Left renal pelvis (tissue), 4 donors: ENCODE measurements at places on chromosomes 13 and 19.

DNA sequence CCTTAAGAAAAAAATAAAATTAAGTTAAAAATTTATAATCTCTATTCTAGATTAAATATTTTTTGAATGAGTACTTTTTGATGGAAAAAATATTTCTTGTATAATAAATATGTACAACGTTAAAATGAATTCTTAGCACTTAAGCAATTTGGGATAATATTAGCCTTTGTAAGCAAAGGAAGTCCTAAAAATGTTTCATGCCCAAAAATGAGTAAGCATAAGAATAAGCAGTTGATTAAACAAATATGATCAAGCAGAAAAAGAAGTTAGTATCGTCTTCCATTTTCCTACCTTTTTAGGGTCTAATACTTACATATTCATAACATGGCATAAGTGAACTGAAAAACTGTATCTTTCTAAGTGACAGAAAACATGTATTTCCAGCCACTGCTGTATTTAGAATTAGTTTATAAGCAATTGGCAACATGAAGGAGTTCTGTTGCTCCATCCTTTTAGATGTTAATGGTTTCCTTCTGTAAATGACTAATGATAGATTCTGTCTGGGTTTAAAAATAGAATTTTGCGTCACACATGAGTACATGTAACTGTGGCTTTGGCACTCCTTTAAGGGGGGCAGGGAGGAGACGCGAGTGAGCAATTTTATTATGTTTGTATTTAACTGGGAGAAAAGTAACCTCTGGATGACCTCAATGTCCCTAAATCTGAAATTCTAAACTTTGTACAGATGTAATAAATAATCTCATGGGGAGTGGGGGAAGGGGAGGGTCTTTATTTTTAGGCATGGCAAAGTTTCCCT, 237.4 kb downstream of the RGCC start:
- peak; percentile 77 for DNase-seq

DNA sequence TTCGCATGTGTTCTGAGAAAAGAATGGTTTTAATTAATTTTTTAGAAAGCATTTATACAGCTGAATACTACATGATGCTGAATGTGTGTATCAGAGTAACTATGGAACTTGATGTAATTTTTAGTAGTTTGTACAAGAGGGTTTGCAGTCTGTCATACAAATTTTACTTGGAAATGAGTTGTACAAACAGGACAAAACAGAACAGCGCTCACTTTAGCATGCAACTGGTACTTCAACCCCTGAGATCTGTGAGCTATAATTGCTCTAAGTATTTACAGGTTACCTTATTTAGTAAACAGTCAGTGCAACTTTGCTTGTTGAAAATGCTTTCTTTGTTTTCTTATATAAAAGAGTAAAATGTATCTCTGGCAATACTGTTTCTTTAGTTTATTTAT, 706 bp downstream of the TNFRSF19 start:
- DNase-seq, result no peak

DNA sequence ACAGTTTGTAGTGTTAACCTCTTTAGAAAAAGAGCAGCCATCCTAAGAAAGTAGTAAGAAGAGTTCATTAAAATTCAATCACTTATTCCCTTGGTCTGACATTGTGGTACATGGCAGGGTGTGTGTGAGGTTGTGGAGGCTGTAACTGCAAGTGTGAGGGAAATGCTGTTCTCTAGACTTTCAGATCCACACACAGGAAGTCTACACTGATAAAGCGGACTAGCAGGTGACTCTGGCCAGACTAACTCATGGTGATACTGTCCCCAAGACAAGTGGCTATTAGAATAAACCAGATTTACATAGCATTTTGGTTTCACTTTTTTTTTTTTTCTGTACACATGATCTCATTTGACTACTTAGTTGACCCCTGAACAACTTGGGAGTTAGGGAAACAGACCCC, 10.0 kb downstream of the MTIF3 start:
- no peak for DNase-seq

DNA sequence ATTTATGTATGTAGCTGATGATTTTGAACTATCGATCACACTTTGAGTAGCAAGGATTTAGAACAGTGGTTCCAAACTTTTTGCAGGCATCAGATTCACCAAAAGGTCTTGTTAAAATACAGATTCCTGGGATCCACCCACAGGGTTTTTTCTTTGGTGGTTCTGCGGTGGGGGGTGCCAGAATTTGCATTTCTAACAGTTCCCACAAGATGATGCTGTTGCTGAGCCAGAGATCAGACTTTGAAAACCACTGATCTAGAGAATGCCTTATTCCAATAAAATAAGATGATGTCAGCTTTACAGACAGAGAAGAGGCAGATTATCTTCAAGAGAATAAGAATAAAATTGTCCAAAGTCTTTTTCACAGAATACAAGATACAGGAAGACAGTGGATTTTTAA, 80.9 kb upstream of the SHISA2 start:
- DNase-seq, result no peak

DNA sequence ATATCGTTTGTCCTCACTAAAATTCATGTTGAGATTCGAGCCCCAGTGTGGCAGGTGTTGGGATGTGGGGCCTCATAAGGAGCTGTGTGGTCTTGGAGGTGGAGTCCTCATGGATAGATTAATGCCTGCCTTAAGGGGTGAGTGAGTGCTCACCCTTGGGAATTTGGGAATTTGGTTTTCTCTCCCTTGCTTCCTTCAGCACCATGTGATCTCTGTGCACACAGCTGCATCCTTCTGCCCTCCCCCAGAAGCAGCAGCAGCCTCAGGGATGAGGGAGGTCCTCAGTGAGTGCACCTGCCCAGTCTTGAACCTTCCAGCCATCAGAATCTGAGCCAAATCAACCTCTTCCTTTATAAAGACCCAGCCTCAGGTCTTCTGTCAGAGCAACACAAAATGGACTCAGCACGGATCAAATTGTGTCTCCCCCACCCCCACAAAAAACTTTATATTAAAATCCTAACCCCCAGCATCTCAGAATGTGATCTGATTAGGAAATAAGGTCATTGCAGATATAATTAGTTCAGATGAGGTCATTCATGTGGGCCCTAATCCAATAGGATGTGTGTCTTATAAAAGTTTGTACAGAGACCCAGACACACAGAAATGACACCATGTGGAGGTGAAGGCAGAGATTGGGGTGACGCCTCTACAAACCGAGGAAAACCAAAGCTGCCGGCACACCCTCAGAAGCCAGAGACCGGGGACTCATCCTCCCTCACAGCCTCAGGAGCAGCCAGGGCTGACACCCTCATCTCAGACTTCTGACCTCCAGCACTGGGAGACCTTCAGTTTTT, 12.9 kb downstream of the CYTH2 start:
- no peak for DNase-seq

GRCh38 chr13:82627183-82627582, 1255.1 kb downstream of the SLITRK1 start:
- DNase-seq, result no peak

- no peak for DNase-seq
Measured at GRCh38 chr13:98543378-98544103, 33.4 kb downstream of the STK24 start.

- no peak for DNase-seq
Measured at GRCh38 chr13:111289251-111289650, 31.2 kb upstream of the TEX29 start.

GRCh38 chr13:72255908-72256307, 388.9 kb upstream of the DACH1 start:
- DNase-seq, result no peak

- DNase-seq, result no peak
Measured at GRCh38 chr13:109904218-109904617, 117.8 kb upstream of the IRS2 start.

- no peak for DNase-seq
Measured at GRCh38 chr13:85148009-85148408, 651.2 kb downstream of the SLITRK6 start.

- no peak for DNase-seq
Measured at GRCh38 chr13:72004246-72004645, 137.2 kb upstream of the DACH1 start.

DNA sequence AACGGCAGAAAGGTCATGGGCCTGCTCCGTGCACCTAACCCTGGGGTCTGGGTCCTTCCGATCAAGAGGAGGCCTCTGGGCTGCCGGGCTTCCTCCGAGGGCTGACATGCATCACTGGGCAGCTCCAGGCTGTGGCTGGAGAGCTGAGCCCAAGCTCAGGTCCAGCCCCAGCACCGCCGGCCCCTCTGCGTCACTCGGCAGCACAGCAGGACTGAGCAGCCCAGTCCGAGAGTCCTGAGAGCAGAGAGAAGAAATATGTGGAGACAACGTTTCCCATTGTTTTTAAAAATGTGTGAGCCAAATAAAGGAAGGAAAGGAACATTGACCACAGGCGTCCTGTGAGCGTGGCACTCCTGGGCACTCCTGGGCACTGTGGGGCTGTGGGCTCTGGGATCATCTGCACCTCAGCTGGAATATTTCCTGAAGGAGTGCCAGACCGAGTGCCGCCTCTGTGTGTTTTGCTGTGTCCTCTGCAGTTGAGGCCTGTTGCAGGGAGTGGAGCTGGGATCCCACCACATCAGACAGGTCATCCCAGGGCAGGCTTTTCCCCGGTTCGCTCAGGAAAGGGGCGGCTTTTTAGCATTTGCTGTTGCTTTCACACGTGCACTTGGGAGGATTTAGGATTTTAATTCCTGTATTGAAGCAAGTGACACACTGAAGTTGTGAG, 37.8 kb upstream of the TFDP1 start:
- no peak for DNase-seq

DNA sequence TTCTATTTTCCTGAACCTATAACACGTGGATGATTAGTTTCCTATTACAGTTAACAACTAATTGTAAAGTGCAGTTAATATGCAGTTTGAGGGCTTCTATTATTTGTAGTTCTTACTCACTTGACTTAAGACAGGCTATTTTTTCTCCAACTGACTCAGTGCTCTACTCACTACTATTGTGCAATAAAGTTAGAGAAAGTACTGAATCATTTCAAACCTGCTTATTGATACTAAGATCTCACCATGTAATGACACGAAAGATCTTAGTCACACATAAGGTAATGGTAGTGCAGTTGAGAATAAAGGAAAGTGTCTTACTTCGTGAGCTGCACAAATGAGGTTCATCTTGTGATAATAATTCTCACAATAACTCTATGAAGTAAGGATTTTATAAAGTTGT, 22.8 kb upstream of the ITM2B start:
- no peak for DNase-seq

DNA sequence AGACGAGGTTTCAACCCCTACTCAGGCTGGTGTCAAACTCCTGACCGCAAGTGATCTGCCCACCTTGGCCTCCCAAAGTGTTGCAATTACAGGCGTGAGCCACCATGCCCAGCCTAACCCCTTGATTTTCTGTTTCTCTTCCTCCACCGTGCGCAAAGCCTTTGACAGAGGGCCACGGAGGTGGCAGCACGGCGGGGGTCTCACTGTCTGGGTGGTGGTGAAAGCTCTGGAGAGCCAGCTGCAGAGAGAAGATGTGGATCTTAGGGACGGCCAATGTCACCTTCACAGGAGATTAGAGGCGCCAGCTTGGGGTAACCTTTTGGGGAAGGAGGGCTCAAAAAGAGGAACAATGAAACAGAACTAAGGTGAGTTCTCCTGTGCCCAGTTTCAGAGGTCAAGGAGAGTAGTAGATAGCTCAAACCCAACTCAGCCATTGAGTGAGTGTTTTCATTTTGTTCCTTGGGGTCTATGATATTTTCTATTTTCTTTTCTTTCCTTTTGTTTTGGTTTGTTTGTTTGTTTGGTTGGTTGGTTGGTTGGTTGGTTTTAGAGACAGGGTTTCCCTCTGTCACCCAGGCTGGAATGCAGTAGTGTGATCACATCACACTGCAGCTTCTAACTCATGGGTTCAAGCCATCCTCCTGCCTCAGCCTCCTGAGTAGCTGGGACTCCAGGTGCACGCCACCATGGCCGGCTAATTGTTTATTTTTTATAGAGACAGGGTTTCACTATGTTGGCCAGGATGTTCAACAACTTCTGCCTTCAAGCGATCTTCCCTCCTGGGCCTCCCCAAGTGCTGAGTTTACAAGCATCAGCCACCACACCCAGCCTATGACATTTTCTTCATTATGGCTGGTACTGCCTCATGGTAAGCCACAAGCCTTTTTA, 37.7 kb downstream of the GPR42 start:
- DNase-seq, result no peak

GRCh38 chr19:13865571-13866462, 11.1 kb upstream of the NANOS3 start:
- no peak for DNase-seq

GRCh38 chr13:108785844-108786243, 156.4 kb downstream of the MYO16 start:
- no peak for DNase-seq

DNA sequence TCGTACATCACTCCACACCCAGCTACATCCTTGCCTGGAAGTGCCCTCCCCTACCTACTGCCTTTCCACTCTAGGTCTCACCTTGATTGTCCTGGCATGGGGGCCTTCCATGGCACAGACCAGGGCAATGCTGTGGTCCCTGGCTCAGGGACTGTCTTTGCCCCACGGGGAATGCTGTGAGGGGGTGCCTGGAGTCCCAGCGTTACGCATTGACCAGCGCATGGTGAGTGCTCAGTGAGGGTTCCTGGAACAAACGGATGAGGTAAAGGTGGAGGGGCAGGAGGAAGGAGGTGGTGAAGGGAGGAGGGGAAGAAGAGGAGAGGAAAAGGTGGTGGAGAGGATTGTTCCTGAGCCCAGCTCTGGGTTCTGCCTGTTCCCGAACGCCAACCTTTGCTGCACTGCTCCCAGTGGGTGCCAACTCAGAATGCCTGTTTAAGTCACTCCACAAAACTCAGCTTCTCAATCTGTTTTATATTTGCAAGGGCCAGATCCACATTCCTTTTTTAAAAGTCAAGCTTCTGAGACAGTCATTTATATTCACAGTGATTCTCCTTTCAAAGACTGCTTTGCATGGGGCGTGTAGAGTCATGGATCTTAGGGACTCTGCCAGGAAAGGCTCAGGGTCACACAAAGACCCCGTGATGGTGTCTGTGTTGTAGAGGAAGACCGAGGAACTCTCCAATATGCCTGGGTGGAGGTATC, 40.8 kb downstream of the CHST8 start:
- DNase-seq, result no peak

DNA sequence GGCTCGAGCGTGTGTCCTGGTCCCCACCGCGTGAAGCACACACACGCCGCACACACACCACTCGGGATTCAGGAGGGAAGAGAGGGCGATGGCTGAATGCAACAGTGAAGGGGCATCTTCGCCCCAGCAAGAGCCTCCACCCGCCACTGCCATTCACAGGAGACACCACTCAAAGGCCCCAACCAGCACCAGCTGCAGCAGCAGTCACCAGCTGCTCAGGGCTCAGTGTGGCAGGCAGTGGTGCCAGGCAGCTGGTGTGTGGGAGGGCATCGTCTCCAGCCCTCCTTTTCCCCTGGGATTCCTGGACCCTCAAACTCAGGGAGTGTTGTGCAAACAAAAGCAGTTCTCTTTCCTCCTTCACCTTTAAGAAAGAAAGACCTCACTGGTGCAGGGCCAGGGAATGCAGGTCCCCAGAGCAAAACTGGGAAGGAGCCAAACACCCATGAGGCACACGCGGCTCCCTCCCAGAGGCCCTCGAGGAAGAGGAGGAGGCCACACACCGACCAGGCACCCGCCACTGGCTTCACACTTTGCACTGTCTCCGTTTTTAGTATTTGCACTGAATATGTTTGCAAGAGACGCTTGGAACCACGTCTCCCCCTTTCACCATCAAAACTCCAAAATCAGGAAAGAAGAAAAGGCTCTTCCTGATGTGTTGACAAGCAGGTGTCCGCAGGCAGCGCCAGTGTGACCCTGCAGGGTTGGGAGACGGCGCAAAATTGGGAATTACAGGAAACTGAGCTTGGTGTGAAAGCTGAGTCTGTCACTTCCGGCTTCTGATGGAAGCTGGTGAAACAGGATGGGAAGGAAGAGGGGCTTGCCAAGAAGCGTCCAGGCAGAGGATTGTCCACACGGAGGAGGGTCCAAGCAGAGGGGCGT, 26.4 kb upstream of the F7 start:
- no peak for DNase-seq

- no peak for DNase-seq
Measured at GRCh38 chr13:21676611-21677021, 5.7 kb downstream of the FGF9 start.
